H4 (cell line): ENCODE measurements at places on chromosomes 1 and 21.

GRCh38 chr1:117556341-117556740 is 49.5 kb upstream of the TENT5C start:
- no peak for DNase-seq

DNA sequence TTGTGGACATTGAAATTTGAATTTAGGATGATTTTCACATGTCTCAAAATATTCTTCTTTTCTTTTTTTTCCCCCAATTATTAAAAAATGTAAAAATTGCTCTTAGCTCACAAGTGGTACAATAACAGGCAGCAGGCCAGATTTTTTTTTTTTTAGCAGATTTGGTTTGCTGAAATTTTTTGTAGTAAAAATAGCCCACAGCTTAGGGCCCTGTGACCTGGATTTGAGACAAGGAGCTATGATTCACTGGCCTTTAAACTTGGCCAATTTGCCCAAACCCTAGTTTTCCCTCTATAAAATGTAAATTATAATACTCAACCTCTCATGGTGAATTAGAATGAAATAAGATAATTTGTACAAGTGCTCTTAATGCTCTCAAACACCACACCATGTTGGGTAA is 253.8 kb downstream of the DYRK1A start:
- DNase-seq: no peak

DNA sequence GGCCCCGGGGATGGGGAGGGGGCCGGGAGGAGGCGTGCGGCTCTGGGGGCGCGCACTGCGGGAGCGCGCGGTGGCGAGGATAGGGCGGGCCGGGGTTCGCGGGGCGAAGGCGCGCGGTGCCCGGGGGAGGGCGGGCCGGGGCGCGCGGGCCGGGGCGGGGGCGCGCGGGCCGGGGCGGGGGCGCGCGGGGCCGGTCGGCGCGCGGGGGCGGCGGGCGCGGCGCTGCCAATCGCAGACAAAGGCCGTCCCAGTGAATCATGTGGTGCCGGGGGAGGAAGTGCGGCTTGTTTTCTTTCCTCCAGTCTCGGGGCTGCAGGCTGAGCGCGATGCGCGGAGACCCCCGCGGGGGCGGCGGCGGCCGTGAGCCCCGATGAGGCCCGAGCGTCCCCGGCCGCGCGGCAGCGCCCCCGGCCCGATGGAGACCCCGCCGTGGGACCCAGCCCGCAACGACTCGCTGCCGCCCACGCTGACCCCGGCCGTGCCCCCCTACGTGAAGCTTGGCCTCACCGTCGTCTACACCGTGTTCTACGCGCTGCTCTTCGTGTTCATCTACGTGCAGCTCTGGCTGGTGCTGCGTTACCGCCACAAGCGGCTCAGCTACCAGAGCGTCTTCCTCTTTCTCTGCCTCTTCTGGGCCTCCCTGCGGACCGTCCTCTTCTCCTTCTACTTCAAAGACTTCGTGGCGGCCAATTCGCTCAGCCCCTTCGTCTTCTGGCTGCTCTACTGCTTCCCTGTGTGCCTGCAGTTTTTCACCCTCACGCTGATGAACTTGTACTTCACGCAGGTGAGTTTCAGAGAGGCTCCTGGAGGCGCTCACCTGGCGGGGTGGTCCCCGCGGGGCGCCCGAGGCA is at the start of gene GPR137B:
GPR137B (plus strand) TSS at position 287 of the 851 bp plus-strand sequence; CDS start at position 371, 84 bp downstream.
- no peak for DNase-seq

DNA sequence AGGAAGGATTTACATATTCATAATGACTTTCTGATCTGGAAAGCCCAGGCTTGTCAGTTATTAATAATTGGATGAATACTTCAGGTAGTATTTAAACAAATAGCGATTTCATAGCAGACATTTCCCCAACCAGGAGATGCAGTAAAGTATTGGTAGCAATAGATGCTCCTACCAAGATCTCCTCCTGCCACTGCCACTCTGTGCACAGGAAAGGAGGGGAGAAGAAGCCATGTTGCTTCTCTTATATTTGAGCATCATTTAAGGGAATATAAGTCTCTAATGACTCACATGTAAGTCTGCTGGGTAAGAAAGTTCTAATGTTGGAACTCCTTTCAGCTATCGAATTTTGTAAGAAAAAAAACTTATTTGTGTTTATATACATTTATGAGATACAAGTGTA is 420 bp upstream of the IFI16 start:
- peak; percentile 17 for DNase-seq

GRCh38 chr1:226098870-226099835 is 36.6 kb downstream of the H3-3A start:
- DNase-seq: no peak

- DNase-seq: no peak
Observed at GRCh38 chr1:224493269-224493668, 58.7 kb upstream of the WDR26 start.

DNA sequence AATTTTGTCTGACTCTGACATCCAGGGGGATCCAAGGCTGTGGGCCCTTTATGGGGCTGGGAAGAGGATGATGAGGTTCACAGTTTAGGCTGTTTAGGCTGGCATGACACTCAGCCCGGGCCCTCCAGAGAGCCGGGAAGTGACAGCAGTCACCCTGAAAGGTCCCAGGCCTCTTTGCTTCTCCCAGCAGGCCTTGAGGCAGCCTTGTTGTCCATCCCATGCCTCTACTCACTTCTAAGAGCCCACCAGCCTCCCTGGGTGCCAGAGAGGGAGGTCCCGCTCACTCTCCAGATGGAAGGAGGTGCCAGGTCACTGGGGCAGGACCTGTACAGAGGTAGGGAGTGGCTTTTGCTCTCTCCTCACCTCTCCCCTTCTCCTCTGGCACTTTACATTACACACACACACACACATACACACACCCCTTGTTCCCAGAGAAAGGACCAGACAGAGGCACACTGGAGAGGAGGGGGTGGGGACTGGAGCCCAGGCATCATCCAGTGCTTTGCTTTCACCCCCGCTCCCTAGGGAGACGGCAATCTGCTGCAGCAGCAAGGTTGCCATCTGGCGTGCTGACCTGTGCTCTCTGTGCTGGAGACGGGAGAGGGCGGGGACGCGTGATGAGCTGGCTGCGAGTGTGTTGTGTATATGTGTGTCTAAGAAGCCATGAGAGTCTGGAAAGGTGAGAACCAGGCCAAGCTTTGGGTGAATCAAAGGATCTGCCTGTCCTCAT is 4.6 kb downstream of the KLHDC8A start:
- DNase-seq: peak; percentile 37

DNA sequence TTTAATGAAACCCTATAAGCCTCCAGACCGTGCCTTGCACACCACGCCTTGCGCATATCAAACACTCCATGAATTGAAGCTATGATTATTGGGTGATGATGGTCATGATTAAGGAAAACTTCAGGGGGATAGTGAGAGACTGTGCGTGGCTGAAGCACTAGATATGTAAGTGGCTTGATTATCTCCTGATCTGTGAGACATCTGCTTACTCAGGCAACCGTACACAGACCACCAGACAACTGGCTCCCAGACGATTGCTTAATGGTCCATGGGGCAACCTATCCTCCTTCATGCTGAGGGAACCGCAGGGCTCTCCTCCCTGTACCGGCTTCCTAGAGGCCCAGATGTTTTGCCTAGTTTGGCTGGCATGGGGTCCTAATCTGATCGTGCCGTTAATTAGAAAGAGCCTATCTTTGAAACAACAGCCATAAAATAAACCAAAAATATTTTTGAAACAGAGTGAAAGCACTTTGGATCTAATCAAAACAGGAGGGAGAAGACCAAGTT is 51.6 kb downstream of the IRF2BP2 start:
- no peak for DNase-seq
